ENCODE measurements at places on chromosomes 5 and 9.

- no peak for DNase-seq
These were observed 87.7 kb downstream of the CACNA1B start for GRCh38 chr9:137965177-137965795.

- DNase-seq, result no peak
These were observed 171.5 kb downstream of the NXNL2 start for GRCh38 chr9:88706193-88707113.

GRCh38 chr5:62134811-62135210 is 171.2 kb upstream of the KIF2A start:
- no peak for DNase-seq

DNA sequence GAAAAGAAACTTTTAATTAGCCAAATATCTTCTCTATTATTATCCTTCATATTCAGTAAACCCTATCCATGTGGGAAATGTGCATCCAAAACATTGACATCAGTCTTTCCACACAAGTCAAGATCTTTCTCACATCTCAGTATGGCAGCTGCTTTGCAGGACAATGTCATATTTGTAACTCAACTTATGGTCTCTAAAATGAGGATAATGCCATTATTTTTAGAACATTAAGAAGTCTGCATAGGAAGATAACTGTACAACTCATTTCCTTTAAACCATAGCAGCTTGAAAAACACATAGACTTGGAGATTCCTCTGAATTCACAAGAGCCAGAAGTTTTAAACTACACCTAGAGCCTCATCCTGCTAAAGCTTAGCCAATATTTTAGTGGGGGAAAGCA is 43.7 kb downstream of the MCTP1 start:
- DNase-seq, result no peak

- DNase-seq, result no peak
These were observed 136.0 kb upstream of the NREP start for GRCh38 chr5:111892949-111893348.

DNA sequence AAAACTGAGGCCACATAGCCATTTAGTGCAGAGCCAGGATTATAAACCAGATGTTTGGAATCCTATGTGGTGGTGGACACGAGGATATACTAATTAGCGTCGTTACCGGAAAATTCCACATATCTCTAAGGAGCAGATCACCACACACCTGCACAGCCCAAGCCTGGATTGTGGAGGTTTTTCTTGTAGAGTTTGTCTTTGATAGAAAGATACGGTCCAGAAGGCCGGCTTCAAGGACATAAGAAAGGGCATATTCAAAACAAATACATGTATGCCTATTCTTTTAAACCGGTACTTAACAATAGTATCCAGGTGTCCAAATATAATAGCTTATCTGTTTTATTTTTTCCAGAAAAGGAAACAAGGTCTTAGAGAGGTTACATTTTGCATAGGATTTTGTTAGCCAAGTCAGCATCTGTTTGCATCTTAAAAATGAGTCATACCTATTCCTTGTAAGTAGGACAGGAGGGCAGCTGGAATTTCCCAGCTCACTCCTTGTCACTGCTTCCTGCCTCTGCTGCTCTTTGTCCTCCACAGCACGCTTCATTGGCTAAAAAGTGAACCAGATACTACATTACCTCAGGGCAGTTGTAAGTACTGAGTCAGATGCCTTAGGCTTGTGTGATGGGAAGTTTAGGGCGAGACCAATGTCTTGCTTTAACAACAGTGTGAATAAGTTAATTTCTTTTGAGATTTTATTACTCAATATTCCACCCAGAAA is 3.6 kb downstream of the TMC1 start:
- peak; percentile 86 for DNase-seq

- DNase-seq, result no peak
These were observed 74.6 kb downstream of the NUDT12 start for GRCh38 chr5:103487822-103488493.

GRCh38 chr5:82905986-82906385 is 171.2 kb downstream of the TMEM167A start:
- DNase-seq, result no peak

- DNase-seq, result no peak
These were observed 250.4 kb downstream of the RFK start for GRCh38 chr9:76143834-76144233.

GRCh38 chr9:95264954-95265615 is 52.4 kb downstream of the FANCC start:
- DNase-seq, result peak; percentile 47

DNA sequence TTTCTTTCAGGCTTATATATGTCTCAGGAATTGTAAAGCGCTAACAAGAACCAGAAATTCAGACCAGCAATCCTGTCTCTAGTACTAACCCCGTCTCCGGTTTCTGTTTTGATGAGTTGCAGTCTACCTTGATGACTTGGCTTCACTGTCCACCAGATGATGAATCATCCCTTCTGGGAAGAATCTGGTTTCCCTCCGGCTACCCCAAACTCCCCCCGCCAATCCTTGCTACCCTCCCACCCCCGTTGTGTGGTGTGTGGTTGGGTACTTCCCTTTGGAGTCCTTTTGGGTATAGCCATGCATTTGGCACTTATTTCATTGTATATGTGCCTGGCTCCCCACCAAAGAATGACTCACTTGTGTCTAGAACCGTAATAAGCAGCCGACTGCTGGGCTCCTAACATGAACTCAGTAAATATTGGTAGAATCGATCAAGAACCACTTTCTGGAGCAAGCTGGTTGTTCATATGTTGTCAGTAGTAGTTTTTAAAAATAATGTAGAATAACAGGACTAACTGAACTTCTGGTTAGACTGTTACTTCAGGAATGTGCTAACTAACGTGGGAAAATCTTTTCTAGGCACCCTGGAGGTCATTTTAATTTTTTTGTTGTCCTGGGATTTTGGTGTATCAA is 8.3 kb upstream of the TGFBI start:
- DNase-seq, result peak; percentile 96

DNA sequence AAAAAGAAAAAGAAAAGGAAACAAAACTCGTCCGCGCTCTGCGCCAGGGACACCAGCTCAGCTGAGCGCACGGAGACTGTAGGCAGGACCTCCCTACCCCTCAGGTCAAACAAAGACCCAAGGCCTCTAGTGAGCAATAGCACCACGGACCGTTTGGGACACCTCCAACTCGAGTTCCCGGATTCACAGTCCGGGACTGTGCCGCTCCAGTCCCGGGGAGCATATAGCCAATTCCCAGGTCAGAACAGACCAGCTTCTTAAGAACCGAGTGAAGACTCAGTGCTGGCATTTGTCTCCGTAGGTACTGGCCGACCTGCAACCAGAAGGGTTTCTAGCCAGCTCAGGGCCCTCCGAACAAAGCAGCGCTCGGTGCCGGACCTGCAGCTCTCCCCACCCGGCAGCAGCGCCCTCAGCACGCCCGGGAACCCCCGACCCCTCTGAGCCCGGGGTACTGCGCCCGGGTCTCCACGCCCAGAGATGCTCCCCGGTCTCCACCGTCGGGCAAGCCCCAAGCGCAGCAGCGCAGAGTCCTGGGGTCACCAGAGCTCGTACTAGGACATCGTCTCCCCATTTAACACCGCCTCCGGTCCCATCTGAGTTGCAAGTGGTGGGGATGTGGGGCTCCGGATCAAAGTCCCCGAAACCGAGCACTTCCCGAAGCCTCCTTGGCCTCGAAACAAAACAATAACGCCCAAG is 591 bp downstream of the ABCA1 start:
- DNase-seq, result peak; percentile 63

DNA sequence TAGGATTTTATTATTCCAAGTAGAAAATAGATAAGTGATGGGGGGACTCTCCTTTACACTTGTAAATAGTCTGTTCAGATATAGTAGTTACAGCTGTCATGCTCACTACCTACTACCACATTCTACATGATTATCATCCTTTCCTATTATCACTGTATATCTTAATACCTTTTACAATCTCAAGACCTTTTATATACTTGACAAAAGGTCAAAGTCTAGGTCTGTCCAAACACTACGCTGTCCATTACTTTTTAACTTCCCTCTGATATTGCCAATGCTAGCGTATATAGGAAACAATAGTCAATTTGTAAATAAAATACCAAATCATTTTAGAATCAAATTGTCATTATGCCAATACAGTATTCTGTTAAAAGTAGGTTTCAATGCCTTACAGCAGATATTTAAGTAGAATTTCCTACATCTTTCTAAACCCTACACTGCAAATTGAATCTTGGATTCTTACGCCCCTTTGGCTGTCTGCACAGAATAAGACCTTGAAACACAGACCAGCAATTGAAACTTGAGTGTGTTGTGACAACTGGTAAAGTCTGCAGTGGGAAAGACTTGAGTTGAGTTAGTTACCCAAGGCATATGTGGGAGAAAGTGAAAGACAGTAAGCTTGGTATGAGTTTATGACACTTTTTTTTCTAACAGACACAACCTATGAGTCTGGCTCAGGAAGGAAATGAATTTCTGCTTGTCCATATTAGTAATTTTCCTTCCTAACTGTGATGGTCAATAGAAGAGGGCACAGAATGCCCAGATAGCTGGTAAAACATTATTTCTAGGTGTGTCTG is 827.6 kb upstream of the ACO1 start:
- no peak for DNase-seq

DNA sequence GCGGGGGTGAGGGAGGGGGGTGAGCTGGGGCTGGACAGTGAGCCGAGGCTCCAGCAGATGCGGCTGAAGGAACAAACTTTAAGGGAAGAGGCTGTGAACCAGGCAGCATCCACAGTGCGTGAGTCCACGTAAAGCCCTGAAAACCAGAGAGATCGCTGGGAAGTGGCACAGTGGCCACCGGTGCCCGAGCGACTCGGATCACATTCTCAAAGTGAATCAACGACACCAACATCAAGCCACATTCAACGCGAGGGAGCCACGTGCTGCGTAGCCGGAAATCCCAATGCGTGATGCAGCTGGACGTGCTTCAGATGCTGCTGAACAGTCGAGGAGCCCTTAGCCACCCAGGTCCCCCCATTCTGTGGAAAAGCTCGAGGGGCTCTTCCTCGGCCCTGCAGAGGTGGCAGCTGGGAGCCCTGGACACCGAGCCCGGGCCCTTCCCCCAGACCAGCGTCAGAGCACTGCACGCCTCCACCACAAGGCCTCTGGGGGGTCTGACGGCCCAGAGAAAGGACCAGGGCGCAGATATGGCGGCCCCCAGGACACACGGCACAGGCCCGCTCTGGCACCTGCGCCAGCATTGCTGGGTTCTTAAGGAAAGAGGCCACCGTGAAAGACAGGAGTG is 53.7 kb upstream of the EXOC3 start:
- peak; percentile 37 for DNase-seq

DNA sequence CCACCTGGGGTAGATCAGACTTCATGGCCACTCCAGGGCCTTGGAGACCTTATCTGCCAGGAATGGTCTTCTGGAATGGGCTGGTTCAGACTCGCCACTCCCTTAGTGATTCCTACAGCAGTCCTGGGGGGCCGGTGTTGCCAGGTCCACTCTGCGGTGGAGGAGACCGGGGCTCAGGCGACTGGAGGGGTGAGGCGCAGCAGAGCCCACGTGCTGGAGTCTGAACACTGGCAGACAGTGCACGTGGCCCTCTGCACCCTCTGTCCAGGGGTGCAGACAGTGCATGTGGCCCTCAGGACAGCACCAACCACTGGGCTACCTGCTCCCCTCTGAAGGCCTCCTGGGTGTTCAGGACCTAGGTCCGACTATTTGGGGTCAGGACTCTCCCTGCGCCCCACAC is 94.8 kb upstream of the PHYKPL start:
- DNase-seq, result no peak

- peak; percentile 80 for DNase-seq
These were observed 316.2 kb upstream of the CLINT1 start for GRCh38 chr5:158174918-158175851.

GRCh38 chr5:74865256-74865803 is 857 bp downstream of the FAM169A start:
- peak; percentile 29 for DNase-seq

DNA sequence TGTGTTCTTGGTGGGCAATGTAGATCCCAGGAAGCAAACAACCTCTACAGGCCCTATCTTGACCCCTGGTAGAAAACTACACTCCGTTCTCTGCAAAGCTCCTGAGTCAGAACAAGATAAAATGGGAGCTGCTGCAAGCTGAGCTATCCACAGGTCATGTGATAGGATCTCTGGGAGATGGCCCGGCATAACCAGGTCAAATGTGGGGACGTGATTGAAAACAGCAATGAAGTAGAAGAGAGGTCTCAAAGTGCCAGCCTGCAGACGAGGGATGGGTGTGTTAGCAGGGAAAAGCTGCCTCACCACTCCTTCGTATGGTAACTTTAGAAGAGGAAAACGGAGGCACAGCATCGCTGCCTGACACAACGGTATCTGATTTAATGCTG is 25.0 kb downstream of the NRG2 start:
- DNase-seq, result no peak

- DNase-seq, result no peak
These were observed 259.1 kb downstream of the MLLT3 start for GRCh38 chr9:20363233-20363632.

- no peak for DNase-seq
These were observed 877.2 kb downstream of the TLE4 start for GRCh38 chr9:80448996-80449395.

DNA sequence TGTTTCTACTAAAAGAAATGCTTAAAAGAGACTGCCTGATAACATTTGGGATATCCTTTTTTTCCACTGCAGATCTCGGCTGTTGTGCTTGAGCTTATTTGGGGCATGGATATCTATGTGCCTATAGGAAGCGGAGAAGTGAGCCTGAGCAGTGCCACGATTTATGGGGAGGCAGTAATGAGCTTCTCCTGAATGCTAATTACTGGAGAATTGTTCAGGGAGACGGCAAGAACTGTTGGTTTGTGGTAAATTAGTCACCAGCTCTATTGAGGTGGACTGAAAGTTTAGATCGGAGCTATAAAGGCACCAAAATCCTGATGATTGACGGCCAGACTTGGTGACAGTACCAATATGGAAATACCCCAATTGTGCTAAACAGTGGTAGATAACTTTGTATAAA is 186.5 kb downstream of the ARHGEF28 start:
- DNase-seq, result no peak

DNA sequence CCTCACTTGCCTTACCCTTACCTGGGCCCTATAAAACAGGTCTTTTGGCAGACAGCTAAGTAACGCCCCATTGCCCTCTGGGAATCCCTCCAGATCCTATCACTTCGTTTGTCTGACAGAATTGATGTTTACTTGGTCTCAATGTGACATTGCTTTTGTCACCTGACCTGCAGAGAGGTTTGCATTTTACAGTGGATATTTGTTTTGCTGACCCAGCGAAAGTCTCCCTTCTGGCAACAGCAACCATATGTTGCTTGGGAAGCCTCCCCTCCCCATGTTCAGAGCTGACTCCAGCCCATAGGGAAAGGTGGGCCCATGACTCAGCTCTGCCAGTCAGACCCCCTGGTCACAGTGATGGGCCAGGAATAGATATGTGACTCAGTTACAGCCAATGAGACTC is 54.0 kb upstream of the LARP1 start:
- DNase-seq, result no peak

DNA sequence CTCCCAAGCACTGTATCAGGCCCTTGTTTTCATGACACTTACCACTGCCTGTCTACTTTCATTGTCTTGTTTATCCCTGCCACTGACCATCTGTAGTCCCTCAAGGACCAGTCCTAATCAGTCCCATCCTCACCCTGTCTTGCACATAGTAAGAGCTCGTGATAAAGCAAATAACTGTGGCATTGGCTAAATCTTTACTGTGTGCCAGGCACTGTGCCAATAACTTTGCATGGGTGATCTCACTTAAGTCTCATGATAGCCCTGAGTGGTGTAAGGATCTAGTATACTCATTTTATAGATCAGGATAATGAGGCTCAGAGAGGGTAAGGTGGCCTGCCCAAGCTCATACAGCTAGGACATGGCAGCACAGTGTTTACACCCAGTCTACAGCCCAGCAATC is 5.6 kb downstream of the CDX1 start:
- no peak for DNase-seq

- DNase-seq, result no peak
These were observed 254.1 kb upstream of the DAPK1 start for GRCh38 chr9:87243602-87244001.
